ENCODE measurements at places on chromosomes 12 and 14. TPM values are rescaled to one million over a fixed set of nuclear protein-coding genes. Genes with fewer than 3 reads are reported as not detected.

Gene COX14
- total RNA-seq, result 53.3 TPM

Gene PRH1
- 15.3 TPM for total RNA-seq

Gene KRT79
- not detected for total RNA-seq

Gene MED6
- total RNA-seq, result 61.8 TPM

Gene ZNF891
- 6.2 TPM for total RNA-seq

- DNase-seq, result peak; percentile 3
Measured at GRCh38 chr14:97336179-97336578, 539.0 kb downstream of the VRK1 start.

GRCh38 chr12:84803661-84804060, 108.9 kb downstream of the SLC6A15 start:
- DNase-seq, result no peak

DNA sequence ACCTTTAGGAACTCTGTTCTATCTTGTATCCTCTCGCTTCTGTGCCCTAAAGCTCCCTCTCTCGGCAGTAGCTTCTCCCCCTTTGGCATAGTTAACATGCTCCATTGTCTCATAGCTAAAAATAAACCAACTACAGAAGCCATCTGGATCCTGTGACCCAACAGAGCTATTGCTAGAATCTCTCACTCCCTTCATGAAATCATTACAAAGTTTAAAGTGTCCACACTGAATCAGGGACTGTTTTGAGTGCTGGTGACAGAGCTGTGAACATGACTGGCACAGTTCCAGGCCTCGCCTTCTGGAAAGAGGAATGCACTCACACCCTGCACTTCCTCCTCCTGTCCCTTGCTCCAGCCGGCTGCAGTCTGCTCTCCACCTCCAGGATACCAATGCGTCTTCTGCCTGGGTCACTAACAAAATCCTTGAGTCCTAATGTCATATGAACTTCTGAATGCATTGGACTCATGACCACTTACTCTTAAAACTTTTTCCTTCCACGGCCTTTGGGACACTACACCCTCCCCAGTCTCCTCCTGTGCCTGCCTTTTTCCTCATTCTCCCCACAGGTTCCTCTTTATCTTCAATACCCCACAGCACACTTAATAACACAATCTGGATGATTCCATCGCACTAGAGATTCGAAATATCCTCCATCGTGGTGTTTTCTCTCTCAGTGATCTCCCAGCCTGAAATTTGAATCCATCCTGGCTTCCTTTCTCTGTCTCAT, 13.2 kb downstream of the PLBD1 start:
- no peak for DNase-seq

DNA sequence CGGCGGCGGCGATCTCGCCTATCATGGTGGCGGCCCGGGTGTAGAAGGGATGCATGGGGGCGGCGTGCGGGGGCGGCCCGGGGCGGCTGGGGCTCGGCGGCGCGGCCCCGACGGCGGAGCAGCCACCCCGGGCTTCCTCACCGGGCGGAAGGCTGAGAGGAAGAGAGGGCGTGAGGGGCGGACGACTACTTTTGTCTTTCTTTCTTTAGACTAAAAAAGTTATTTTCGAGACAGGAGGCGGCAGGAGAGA, 240 bp downstream of the BTG1 start:
- no peak for DNase-seq

DNA sequence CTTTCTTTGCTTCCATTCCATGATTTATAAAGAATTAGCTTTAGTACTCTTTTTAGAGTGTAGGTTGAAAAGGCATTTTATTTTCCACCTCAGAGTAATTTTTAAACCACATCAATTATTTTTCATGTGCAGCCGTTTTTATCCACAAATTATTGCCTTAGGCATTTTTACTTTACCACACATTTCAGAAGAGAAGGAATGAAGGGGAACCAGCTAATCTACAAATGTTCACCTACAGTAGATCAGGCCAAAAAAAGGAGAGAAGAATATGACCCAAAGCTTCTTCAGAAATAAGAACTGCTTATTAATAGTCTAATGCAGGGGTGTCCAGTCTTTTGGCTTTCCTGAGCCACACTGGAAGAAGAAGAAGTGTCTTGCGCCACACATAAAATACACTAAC, 19.8 kb upstream of the NTN4 start:
- DNase-seq, result no peak

- no peak for DNase-seq
Measured at GRCh38 chr14:66595394-66595793, 87.4 kb downstream of the GPHN start.

DNA sequence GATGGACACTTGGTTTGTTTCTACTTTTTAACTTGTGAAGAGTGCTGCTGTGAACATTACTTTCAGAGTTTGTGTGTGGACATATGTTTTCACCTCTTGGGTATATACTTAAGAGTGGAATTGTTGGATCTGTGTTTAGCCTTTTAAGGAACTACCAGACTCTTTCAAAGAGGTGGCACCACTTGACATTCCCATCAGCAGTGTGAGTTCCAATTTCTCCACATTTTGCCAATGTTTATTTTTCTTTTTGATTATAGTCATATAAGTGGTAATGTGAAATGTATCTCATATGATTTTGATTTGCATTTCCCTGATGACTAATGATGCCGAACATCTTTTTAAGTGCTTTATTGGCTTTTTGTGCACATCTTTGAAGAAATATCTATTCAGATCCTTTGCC, 44.8 kb downstream of the ARHGAP5 start:
- DNase-seq, result no peak

- DNase-seq, result peak; percentile 98
Measured at GRCh38 chr12:56338308-56339157, at the start of gene IL23A. IL23A (plus strand) TSS chr12:56338884; CDS start chr12:56339045, 161 bp downstream.

GRCh38 chr14:104751539-104752422, 1.2 kb upstream of the SIVA1 start:
- DNase-seq, result no peak

GRCh38 chr12:64058541-64059265, 163.4 kb downstream of the KICS2 start:
- DNase-seq, result no peak

DNA sequence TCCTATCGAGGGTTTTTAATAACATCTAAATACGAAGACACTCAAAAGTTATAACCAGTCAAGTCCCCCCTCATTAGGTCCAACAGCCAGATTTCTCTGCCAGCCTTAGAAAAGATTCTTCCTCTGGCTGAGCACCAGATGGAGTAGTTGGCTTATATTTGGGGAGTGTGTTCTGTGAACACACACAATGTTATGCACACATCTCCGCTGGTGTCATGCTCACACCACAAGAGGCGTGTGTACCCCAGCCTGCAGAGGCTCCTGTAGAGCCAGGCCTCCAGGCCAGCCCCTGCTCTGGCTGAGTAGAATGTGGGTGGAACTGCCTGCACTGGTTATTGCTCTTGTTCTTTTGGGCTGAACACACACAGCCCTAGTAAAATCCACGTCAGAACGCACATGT, 64.0 kb downstream of the PIWIL1 start:
- no peak for DNase-seq

DNA sequence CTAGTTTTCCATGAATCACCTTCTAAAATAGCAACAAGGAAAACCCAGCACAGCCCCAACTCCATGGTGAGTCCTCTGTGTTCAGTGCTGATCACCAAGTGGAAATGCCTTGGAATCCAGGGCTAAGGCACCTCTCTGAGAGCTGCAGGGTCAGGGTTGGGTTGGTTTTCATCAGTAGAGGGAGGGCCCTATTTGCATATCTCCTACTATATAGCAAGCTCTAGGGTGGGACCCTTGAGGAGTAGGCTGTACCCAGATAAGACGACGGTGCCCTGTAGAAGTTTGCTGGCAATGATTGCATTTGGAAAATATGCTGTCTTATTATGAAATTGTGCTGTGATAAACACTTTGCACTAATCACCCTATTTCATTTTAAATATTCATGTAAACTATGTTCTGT, 1011.8 kb downstream of the TMEM121 start:
- DNase-seq, result no peak

DNA sequence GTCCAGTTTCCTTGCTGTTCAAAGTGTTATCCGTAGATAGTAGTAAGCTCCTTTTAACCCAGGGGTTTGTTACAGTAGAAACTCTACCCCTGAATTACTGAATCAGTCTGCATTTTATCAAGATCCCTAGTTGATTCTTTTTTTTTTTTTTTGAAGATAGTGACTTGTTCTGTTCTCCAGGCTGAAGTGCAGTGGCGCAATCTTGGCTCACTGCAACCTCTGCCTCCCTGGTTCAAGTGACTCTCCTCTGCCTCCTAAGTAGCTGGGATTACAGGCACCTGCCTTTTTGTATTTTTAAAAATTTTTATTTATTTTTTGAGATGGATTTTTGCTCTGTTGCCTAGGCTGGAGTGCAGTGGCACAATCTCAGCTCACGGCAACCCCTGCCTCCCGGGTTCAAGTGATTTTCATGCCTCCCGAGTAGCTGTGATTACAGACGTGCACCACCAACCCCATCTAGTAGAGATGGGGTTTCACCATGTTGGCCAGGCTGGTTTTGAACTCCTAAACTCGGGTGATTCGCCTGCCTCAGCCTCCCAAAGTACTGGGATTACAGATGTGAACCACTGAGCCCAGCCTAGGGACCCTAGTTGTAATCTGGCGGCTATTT, 10.5 kb downstream of the LARP4 start:
- no peak for DNase-seq

DNA sequence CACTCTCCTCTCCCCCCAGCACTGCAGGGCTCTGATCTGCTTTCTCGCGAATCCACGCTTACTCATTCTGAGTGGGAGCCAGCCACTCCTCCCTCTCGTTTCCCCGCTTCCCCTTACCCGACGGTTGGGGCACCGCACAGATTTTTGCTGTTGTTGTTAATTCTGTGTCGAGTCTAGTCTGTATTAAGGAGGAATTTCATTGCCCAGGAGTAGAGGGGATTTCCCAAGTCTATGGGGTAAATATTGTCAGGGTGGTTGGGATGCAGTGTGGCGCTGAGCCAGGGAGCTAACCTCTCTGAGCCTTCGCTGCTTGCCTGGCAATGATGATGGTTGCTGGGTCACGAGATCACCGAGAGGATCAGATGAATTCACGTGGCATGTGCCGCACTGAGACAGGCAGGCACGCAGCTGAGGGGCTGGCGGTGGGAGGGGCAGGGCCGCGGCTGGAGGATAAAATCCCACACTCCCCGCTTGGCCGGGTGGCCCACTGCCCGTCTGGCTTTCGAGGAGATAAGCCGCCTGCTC, 18.5 kb downstream of the NCOR2 start:
- no peak for DNase-seq

GRCh38 chr14:60532442-60532841, 23.5 kb downstream of the SIX6 start:
- DNase-seq, result no peak

- no peak for DNase-seq
Measured at GRCh38 chr14:84234281-84234680, 1295.7 kb upstream of the FLRT2 start.

DNA sequence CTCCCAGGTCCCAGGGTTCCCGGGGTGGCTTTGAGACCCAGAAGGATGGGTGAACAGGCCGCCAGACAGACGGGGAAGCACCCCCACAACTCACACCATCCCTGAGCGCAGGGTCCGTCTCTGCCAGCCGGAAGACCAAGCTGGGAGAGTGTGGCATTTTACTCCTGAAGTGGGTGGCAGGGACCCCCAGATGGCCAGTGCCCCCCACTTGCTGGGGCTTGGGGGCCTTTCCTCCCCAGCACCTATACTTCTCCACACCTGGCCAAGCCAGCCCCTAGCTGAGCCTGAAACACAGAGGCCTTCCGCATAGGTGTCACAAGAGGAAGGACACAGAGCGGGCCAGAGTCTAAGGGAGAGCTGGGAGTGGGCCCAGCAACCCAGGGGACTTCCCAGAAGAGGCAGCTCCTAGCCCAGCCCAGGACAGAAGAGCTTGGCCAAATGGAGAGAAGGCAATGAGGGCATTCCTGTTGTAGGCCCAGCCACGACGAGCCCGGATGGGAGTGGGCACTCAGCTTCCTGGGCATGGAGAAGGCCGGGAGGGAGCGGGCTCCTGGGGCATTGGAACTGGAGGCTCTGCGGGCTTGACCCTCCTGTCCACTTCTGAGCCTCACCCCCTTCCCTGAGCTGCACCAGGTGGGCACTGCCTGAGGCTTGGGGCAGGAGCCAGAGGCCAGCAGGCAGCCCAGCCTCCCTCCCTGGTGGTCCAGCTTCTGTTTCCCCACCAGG, 3.3 kb downstream of the AHNAK2 start:
- no peak for DNase-seq

DNA sequence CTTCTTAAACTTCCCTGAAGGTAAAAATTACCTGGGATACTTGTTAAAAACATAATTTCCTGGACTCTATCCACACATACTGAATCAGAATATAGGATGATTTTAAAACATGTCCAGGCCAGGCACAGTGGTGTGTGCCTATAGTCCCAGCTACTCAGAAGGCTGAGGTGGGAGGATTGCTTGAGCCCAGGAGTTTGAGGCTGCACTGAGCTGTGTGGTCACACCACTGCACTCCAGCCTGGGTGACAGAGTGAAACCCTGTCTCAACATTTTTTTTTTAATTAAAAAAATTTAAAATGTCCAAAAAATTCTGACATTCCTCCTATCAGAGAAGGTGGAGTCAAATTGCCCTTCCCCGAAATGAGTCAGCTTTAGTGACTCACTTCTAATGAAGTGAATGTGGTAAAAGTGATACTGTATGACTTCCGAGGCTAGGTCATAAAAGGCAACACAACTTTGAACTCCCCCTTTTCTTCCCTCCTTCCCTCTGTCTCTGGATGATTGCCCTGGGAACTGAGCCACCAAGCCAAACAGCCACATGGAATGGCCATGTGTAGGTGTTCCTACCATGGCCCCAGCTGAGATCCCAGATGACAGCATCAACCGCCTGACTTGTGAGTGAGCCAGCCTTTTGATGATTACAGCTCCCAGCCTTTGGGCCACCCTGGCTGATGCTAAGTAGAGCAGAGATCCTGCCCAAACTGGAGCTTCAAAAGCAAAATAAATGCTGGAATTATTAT, 36.3 kb downstream of the LIMA1 start:
- no peak for DNase-seq

GRCh38 chr12:78712834-78713481, 151.6 kb upstream of the SYT1 start:
- DNase-seq, result no peak

DNA sequence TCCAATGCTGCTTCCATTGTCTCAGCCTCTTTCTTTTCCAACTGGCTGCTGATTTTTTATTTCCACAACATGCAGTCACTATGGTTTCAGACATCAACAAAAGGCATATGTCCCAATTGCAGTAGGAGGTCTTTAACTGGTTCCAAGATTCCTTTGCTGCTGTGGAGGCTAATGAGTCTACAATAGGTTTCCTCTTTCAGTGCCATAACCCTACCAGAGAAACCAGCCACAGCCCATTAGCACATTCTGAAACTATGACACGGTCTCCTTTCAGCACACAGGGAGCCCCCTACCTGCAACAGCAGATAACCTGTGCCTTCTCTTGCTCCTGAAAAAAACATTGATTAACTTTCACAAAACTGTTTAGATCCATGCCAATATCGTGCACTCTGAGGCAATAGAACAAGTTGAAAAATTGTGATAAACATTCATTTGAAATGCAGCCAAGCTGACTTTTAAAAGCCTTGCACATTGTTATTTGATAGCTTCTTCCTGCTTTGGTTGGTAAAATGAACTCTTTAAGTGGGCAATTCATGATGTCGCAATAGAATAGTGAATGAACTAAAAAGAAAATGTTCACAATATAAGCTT, 32.4 kb downstream of the PLEKHG7 start:
- no peak for DNase-seq

GRCh38 chr12:67752226-67752732, 103.7 kb downstream of the DYRK2 start:
- no peak for DNase-seq
